ENCODE measurements at places on chromosomes 16 and 17. TPM values are rescaled to one million over a fixed set of nuclear protein-coding genes. Genes with fewer than 3 reads are reported as not detected.

The CDRT15L2 gene
- not detected for total RNA-seq

The PPP1R1B gene
- not detected for total RNA-seq

The HSF4 gene
- total RNA-seq, result 20.7 TPM

The P2RX1 gene
- 0.72 TPM for total RNA-seq

- peaks cover 2% of the 10 kb centered on the region for H3K36me3 ChIP-seq
- H3K4me1 ChIP-seq, result peaks cover 1% of the 10 kb centered on the region
- no peak for DNase-seq
- H3K27me3 ChIP-seq, result no peaks in the 10 kb centered on the region
- no peak overlapping the region for H3K27ac ChIP-seq
These were observed 28.7 kb downstream of the MEAK7 start for GRCh38 chr16:84475643-84476240.

DNA sequence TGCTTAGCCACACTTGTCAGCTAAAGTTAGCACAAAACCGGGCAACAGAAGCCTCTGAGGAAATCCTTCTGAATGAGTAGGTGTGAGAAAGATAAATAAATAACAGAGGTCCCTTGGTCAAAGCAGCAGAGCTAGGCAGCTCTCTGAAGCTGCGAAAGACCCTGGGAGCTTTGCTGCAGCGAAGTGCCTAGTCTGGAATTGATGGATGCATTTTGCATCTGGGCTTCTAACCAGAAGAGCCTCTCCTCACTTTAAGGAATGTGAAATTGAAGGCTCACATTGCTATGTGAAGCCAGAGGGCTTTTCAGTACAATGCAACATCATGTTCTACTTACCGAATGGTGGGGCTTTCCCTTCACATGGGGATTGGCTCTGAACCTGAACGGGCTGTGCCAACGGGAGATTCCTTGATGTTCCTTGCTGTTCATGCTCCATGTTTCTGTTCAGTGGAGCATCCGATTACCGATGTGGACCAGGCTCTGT lies 274.6 kb downstream of the HS3ST3B1 start:
- H3K27me3 ChIP-seq, result peaks cover 2% of the 10 kb centered on the region
- H3K36me3 ChIP-seq, result no peaks in the 10 kb centered on the region
- DNase-seq, result no peak
- no peak overlapping the region for H3K27ac ChIP-seq
- no peak overlapping the region for H3K4me3 ChIP-seq

DNA sequence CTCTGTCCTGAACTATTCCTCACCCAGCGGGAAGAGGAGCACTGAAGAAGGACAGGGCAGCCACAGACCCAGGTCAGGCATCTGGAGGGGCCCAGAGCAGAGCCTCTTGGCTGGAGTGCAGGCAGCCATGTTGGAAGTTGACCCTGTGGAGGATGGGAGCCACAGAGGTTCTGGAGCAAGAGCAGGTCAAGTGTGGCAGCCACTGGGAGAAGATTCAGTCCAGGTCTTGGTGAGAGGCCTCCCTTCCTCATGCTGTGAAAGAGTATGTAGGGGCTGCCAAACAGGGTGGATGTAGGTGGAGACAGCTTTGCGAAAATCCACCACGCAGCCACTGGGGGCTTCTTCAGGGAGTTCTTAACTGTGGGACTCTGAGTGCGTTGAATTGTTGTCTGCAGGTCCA lies 590 bp upstream of the CD79B start:
- H3K4me3 ChIP-seq, result peak overlapping the region; percentile 88
- H3K36me3 ChIP-seq, result no peaks in the 10 kb centered on the region
- H3K27me3 ChIP-seq, result no peaks in the 10 kb centered on the region

- DNase-seq, result no peak
- no peak overlapping the region for H3K27ac ChIP-seq
- H3K4me1 ChIP-seq, result peaks cover 2% of the 10 kb centered on the region
- no peak overlapping the region for H3K4me3 ChIP-seq
- no peaks in the 10 kb centered on the region for H3K36me3 ChIP-seq
These were observed 11.1 kb upstream of the ABR start for GRCh38 chr17:1190751-1191331.

DNA sequence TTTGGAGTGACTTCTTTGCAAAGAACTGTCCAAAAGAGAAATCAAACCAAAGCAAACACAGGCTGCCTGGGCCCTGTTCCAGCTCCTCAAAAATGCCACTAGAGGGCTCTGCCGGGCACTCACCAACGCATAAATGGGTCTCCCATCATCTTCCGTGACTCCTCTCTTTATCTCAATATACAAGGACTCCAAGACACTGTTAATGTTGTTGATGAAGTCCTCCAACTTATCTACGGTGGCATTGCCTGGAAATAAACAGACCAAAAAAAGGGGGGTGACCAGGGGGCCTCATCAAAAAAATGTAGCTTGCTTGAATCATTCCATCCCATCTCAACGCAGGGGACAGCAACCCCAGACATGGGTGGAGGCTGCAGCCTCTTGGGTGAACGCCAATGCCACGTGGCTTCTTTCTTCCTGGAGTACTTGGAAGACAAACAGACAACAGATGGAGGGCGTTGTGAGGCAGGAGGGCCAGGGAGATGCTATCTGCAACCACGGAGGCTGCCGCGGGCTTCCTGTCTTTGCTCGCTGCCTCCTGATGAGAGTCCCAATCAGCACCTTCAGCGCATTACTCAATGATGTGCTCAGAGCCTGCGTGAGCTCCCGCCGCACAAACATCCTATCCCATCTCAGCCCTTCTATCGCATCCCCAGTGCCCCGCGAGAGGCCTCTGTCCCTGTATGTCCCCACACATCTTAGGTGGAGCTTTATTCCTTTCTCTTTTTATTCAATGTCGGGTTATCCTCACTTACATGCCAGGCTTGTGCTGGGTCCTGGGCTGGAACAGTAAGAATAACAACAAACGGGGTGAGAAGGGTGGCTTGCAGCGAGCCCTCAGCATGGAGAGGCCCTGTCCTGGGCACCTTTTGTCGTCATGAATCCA lies 32.0 kb downstream of the KDM8 start:
- peak overlapping the region; percentile 100 for H3K27ac ChIP-seq
- H3K4me3 ChIP-seq, result peak overlapping the region; percentile 65
- peaks cover 99% of the 10 kb centered on the region for H3K4me1 ChIP-seq
- H3K27me3 ChIP-seq, result no peaks in the 10 kb centered on the region
- H3K36me3 ChIP-seq, result peaks cover 70% of the 10 kb centered on the region
- peak; percentile 90 for DNase-seq

- no peak overlapping the region for H3K27ac ChIP-seq
- H3K4me3 ChIP-seq, result no peak overlapping the region
- H3K27me3 ChIP-seq, result peaks cover 33% of the 10 kb centered on the region
- H3K4me1 ChIP-seq, result peaks cover 11% of the 10 kb centered on the region
- H3K36me3 ChIP-seq, result no peaks in the 10 kb centered on the region
- no peak for DNase-seq
These were observed 7.5 kb upstream of the CES3 start for GRCh38 chr16:66953462-66954096.

DNA sequence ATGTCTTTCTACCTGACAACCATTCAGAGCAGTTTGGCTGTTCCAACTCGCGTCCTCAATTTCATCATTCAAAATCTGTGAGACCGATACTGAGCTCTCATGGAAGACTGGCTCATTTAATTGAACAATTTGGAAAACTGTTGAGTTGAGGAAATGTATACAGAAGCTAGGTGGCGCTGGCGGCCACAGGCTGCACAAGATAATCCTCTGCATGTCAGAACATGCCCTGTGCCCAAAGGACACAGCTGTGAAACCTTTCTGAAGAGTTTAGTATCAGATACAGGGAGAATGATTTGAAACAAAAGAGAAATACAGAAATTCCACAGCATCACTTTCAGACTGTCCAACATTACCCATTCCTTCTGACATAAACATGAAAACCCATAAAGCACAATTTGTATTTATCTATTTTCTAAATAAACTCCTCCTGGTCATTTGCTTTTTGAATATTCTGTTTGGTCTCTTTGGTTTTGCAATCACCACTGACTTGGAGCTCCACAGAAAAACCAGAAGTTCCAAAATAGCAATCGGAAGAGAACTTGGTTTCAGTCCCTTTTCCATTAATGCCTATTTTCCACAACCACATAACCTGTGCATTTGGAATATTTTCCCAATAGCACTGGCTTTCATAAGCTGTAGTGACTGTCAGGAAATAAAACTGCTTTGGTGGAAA lies 192.8 kb downstream of the MAP2K6 start:
- H3K27me3 ChIP-seq, result peaks cover 3% of the 10 kb centered on the region
- H3K4me1 ChIP-seq, result peaks cover 15% of the 10 kb centered on the region
- no peak overlapping the region for H3K4me3 ChIP-seq
- H3K36me3 ChIP-seq, result no peaks in the 10 kb centered on the region
- DNase-seq, result peak; percentile 69

DNA sequence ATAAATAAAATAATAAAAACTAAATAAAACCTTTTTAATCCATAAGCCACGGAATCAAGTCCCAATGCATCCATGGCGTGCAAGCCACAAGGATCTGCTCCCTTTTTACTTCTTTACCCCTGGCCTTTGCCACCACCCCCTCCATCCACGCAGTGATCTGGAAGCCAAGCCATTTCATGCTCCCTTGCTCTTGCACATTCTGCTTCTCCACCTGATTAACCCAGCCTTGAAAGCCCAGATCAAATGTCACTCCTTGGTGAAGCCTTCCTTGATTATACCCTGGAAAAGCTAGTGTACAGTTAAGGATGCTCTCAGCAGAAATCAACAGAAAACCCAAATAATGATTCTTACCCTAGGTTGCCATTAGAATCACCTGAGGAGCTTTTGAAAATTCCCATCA lies 9.9 kb downstream of the LRRC3C start:
- no peaks in the 10 kb centered on the region for H3K27me3 ChIP-seq
- no peak overlapping the region for H3K27ac ChIP-seq
- DNase-seq, result no peak
- peaks cover 18% of the 10 kb centered on the region for H3K4me1 ChIP-seq
- no peaks in the 10 kb centered on the region for H3K36me3 ChIP-seq

DNA sequence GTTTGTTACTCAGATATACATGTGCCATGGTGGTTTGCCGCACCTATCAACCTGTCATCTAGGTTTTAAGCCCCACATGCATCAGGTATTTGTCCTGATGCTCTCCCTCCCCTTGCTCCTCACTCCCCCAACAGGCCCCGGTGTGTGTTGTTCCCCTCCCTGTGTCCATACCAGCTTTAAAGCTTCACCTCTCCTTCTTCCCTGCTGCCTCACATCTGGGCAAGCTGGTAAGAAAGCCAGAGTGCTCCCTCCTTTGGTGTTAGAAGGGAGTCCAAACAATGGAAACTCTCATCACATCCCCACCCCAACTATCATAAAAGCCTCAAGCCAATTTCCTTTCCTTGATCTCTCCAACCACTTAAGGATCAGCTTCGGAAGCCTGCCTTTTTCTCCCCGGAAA lies 1115.6 kb upstream of the GOT2 start:
- no peaks in the 10 kb centered on the region for H3K27me3 ChIP-seq
- no peak for DNase-seq
- no peak overlapping the region for H3K4me3 ChIP-seq
- H3K36me3 ChIP-seq, result no peaks in the 10 kb centered on the region
- no peaks in the 10 kb centered on the region for H3K4me1 ChIP-seq

GRCh38 chr17:40563220-40564052 lies 1.8 kb downstream of the CCR7 start:
- peak overlapping the region; percentile 98 for H3K27ac ChIP-seq
- peak overlapping the region; percentile 94 for H3K4me3 ChIP-seq
- no peaks in the 10 kb centered on the region for H3K27me3 ChIP-seq
- H3K36me3 ChIP-seq, result peaks cover 74% of the 10 kb centered on the region

GRCh38 chr16:77917971-77918370 lies 104.4 kb upstream of the CLEC3A start:
- H3K36me3 ChIP-seq, result no peaks in the 10 kb centered on the region
- no peak for DNase-seq
- H3K4me1 ChIP-seq, result no peaks in the 10 kb centered on the region
- peaks cover 10% of the 10 kb centered on the region for H3K27me3 ChIP-seq
- no peak overlapping the region for H3K27ac ChIP-seq

- no peak overlapping the region for H3K27ac ChIP-seq
- H3K4me3 ChIP-seq, result no peak overlapping the region
- peaks cover 10% of the 10 kb centered on the region for H3K36me3 ChIP-seq
- H3K4me1 ChIP-seq, result peaks cover 24% of the 10 kb centered on the region
- no peak for DNase-seq
These were observed 12.1 kb downstream of the DNAJC7 start for GRCh38 chr17:42005166-42005565.

GRCh38 chr17:2814481-2815341 lies 18.5 kb downstream of the RAP1GAP2 start:
- H3K4me3 ChIP-seq, result peak overlapping the region; percentile 38
- peaks cover 20% of the 10 kb centered on the region for H3K4me1 ChIP-seq
- DNase-seq, result peak; percentile 92
